ENCODE measurements at places on chromosomes 3 and 15.

DNA sequence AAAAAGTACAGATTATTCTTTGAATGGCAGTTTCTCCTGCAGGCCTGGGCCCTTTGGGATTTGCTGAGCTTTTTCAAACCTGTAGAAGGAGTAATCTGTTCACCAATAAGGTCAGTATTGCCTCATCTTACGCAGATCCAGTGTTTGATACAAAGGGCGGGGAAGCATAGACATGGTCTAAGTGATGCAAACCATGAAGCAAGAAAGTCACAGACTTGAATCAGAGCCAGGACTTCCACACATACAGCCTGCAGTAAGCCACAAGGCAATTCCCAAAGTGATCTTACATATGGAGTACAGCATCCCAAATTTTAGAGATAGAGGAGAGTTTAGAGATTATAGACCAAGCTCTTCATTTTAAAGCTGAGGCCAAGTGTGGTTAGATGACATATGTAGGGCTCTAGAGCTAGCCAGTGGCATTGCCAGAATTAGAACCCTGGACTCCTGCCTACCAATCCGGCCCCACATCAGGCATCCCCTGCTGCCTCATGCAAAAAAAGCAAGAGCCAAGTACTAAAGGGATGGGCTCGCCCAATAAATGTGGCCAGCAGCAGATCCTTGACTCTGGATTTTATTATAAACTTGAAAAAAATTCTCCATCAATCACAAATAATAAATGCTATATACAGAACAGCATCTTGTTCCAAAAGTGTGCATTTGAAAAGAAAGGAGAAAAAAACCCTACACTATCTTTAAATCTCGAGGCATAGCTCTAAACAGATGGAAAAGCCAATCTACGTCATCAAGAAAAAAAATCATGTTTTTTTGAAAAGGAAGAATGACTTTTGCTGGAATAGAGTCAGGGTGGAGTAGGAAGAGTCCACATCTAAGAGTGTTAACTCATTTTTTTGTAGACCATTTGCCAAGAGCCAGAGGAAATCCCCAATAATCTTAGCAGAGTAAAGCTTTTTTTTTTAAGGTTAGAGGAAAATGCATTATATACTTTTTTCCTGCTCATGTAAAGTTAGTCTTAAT lies 24.0 kb downstream of the ABI3BP start:
- DNase-seq: no peak

DNA sequence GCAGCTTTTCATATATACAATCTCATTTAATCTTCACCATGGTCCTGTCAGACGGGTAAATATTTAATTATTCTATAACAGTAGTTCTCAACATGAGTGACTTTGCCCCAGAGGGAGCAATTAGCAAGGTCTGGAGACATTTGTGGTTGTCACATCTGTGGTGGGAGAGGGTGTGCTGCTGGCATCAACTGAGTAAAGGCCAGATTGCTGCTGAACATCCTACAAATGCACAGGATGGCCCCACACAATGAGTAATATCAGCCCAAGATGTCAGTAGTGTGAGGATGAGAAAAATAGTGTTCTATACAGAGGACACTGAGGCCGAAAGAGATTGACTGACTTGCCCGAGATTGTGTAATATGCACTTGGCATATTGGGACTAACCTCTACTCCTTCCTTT lies 156.0 kb downstream of the AGBL1 start:
- DNase-seq: no peak

- no peak for DNase-seq
These were observed 103.2 kb upstream of the PPP2R3A start for GRCh38 chr3:135862361-135862760.

- DNase-seq: peak; percentile 3
These were observed 150.8 kb upstream of the KCNMB2 start for GRCh38 chr3:178385280-178385952.

DNA sequence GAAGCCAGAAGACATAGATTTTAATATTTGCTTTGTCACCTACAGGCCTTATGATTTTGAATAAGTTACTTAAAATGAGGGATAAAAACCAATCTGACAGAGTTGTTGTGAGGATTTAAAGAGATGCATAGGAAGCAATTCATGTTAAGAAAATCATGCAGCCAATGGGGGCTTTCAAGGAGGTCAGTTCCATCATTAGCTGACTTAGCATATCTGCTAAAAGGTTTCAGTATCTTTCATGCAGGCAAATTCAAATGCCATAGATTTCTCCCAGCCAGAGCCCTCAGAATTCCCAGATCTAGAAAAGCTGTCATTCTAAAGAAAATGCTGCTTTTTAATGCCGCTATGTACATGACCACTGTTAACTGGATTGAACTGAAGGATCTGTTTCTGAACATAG lies 176.1 kb downstream of the GOLIM4 start:
- DNase-seq: no peak

DNA sequence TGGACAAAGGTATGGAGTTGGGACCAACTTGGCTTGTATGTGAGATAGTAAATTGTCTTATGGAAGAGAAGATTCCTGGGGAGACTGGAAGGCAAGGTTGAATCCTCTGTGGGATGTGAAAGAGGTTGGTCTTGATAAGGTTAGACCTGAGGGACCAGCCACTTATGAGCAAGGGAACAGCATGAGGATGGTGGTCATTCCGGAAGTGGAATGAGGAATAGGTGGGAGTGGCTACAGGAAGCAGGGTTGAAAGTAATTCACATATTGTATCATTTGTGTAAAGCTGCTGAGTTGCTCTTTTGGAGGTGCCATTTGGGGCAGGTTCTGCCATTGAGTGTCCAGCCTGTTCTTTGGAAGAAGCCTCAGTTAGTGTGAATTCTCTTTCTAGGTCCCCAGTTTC lies 13.2 kb downstream of the USP13 start:
- no peak for DNase-seq

- no peak for DNase-seq
These were observed 323.4 kb downstream of the MECOM start for GRCh38 chr3:169340065-169340464.

DNA sequence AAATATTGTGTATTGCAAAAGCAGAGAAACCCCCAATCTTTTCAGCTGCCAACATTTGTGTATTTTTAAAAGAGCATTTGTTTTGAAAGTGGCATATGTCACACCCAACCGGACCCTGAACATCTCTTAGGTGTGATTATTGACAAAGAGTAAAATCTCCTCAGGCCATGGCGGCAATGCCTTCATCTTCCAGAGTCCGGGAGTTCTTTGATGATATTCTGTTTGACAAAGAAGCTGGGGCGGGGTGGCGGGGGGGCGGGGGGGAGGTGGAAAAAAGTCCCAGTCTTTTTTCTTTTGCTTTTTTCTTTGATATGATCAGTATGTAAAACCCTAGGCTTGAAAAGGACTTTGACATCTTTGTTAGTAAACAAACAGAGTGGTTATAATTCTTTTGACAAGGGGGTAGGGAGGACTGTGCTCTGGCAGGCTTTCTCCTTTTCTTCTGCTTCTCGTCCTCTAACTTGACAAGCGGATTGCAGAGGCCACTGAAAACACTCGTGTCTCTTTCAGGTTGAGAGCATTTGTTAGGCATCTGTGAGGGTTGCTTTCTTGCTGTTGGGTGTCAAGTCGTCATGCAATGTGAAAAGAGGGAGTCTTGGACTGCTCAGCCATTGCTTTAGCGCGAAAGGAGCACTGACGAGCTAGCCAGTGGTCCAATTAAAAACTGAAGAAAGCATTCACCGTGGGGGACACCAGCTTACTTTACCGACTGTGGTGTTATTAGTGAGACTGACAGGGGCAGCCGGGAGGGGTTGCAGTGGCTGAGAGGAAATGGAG lies 243.2 kb downstream of the NSUN3 start:
- DNase-seq: no peak

GRCh38 chr15:87710406-87710805 lies 546.1 kb downstream of the NTRK3 start:
- DNase-seq: no peak
